ENCODE measurements at places on chromosomes 2 and 18. TPM values are rescaled to one million over a fixed set of nuclear protein-coding genes. Genes with fewer than 3 reads are reported as not detected.

Gene MLPH
- polyA plus RNA-seq = 2.6 TPM

Gene PTPRN
- not detected for polyA plus RNA-seq

Gene CHRND
- 0.40 TPM for polyA plus RNA-seq

DNA sequence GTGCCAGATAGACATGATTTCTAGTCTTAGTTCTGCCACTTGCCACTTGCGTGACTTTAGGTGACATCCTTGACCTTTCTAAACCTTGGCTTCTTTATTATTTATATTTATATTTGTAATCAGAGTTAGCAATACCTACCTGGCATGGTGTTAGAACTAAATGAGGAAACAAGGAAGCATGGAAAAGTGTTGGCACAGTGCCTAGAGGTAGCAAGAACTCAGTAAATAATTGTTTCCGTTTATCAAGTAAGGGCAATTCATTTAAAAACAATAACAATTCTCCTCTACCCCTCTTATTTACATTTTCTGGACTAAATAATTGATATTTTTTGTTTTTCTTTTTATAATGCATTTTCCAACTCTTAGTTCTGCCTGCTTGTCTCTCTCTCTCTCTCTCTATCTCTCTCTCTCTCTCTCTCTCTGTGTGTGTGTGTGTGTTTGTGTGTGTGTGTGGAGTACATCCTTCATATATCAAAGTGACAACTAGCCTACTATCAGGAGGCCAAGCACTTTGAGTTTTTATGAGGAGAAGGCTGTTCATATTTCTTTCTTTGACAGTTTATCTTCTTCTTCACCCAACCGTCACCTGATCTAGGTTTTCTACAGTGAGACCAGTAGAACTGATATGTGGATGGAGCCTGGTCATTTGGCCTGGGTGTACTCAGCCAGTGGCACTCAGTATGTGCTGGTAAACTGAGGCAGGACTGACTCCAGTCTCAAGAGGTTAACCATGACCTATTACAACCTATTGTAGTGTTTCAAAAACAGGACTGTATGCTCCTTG, 134.5 kb downstream of the LRRTM1 start:
- no peak for DNase-seq

- no peak for DNase-seq
These were observed 18.9 kb downstream of the TTR start for GRCh38 chr18:31610286-31611205.

- DNase-seq = no peak
These were observed 46.3 kb upstream of the CCDC150 start for GRCh38 chr2:196592911-196593881.

GRCh38 chr2:62529758-62530157, 23.8 kb upstream of the TMEM17 start:
- DNase-seq = no peak

- no peak for DNase-seq
These were observed 29.0 kb upstream of the DOK6 start for GRCh38 chr18:69371729-69372128.

GRCh38 chr2:20762945-20763683, 59.8 kb downstream of the LDAH start:
- DNase-seq = no peak

DNA sequence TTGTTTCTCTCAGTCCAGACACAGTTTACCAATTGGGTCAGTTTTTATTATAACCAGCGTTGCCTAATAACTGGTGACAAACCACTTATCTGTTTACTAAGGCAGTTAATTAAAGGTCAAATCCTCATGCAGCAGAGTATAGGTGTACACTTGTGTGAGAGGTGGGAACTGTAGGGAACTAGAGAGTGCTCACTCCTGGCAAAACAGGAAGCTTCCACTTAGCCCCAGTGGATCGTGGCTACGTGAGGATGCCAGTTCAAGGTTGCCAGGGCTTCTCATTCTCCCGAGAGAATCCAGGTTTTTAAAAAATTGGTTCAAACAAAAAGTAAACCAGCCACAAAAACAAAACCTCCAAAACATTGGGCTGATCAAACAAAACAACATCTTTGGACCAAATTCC, 8.1 kb downstream of the CYBRD1 start:
- no peak for DNase-seq

Data from right renal cortex interstitium (tissue), 3 donors.